Upper lobe of left lung (tissue), 6 donors: ENCODE measurements at places on chromosomes 4 and X. TPM values are rescaled to one million over a fixed set of nuclear protein-coding genes. Genes with fewer than 3 reads are reported as not detected.

CSN1S1 gene
- total RNA-seq: not detected

CTAG2 gene
- not detected for total RNA-seq

ASB12 gene
- total RNA-seq: not detected

SORBS2 gene
- total RNA-seq: 48.6 TPM

TMEM164 gene
- total RNA-seq: 68.9 TPM

XAGE1A gene
- total RNA-seq: not detected

LONRF3 gene
- 24.6 TPM for total RNA-seq

PLAC8 gene
- 184 TPM for total RNA-seq

VSIG1 gene
- total RNA-seq: 0.54 TPM

CLCN4 gene
- 16.5 TPM for total RNA-seq

ITGB1BP2 gene
- total RNA-seq: 1.6 TPM

BCAP31 gene
- total RNA-seq: 113 TPM

LRAT gene
- total RNA-seq: 0.69 TPM

UGT2B15 gene
- 0.14 TPM for total RNA-seq

ARSJ gene
- total RNA-seq: 15.0 TPM

LANCL3 gene
- total RNA-seq: 1.0 TPM

CDS1 gene
- total RNA-seq: 39.8 TPM
